ENCODE measurements at places on chromosomes 2 and 18.
A peak's percentile ranks its signal among the peaks of the same experiment; 100 is the strongest.

DNA sequence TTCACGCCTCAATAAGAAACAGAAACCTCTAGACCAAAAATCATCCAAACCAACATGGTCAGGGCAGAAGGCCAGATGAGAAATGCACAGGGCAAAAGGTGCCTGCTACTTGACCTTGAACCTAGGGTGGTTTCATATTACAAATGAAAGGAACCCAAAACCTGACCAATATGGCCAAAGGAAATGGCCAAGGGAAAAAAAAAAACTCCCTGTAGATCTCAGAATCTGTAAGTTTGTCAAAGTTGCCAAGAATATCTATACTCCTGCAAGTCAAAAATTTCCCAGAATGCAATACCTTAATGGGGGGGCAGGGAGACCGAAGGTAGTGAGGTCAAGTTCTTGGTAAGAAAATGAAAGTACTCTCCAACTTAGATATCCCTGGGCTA is 47.2 kb downstream of the HIBCH start:
- no peak for DNase-seq

DNA sequence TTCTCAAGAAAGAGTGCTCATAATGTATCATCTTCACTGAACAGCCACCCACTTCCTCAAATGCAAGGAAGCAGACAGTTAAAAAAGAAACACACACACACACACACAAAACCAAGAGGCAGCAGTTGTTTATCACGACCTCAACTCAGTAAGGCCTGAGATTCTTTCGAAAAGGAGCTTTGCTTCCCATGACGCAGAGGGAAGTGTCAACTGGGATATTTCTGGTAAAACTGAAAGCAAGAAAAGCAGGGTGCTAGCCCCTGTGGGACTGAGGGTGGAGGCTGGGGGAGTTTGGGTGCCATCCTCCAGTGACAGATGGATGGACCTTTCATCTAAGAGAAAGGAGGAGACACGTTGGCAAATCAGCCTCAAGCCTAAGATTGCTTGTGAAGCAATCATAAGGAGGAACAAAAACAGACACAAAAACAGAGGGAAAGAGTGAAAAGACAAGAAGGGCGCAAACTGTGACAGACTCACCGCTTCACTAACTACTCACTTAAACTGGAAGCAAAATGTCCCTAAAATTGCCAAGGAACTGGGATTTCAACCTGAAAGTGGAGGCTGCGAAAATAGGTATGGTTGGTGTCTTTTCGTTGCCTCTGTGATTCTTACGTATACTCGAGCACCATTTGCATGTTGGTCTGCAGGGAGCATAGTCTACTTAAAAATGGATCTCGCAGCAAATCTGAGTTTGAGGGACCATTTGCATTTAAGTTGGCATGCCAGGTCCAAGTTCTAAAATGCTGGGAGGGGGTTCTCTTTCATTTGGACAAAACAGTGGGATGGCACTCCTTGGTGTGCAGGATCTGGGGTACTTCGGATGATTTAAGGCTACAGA is at the start of gene ARHGAP25:
ARHGAP25 (plus strand) TSS at position 124 of the 838 bp plus-strand sequence; CDS start at position 513, 389 bp downstream.
- peak; percentile 44 for DNase-seq

DNA sequence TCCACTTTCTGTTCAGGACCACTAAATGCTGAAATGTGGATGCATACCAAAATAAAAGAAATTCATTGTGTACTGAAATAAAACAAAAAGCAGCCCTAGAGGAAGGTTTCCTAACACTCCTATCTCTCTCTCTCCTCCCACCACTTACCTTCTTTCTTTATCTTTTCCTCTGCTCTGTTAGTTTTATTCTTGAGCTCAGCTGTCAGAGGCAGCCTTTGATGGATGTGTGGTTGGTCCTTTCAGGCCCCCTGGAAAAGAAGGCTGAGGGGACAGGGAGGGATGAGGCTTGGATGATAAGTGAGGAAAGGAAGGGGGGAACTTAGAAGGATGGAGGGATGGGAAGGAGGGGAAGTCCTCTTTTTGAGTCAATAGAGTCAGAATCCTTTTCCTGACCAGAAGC is 47.6 kb downstream of the DHRS9 start:
- no peak for DNase-seq

DNA sequence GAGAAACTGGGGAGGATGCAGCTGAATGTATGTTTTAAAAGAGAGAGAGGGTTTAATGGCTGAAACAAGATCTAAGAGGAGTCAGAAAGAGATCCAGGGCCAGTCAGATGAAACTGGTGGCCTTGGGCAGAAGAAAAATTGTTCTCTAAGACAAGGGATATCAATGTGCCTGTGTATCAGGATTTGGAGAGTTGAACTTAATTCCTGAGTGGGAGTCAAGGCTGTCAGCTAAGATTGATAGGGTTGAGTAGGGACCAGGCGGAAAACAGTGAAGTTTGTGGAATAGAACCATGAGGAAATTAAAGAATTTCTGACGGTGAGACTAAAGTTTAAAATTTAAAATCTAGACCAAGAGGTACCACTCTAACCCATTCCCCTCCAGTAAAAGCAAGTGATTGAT is 199.2 kb downstream of the PARD3B start:
- no peak for DNase-seq

DNA sequence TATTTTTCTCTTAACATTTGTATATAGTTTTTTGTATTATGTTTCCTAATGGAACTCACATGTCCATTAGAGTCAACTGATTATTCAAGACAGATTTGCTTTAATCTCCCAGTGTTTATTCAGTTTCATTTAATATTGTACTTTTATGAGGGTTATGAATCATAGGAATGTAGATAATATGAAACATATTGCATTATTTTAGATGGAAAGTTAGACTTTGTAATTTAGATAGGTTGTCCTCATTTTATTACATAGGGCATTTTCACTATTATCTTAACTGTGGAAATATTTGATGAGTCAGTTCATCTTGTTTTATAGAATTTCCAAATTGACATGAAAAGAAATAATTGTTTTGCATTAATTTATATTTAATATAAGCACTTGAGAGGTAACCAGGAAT is 240.8 kb downstream of the PLCL1 start:
- no peak for DNase-seq

All from memory B cell (primary cell).